ENCODE measurements at places on chromosomes 5 and 9.

- DNase-seq, result no peak
Measured at GRCh38 chr5:130545291-130545690, 619.8 kb downstream of the HINT1 start.

GRCh38 chr9:38733503-38733902 lies 13.6 kb upstream of the FAM240B start:
- DNase-seq, result no peak

DNA sequence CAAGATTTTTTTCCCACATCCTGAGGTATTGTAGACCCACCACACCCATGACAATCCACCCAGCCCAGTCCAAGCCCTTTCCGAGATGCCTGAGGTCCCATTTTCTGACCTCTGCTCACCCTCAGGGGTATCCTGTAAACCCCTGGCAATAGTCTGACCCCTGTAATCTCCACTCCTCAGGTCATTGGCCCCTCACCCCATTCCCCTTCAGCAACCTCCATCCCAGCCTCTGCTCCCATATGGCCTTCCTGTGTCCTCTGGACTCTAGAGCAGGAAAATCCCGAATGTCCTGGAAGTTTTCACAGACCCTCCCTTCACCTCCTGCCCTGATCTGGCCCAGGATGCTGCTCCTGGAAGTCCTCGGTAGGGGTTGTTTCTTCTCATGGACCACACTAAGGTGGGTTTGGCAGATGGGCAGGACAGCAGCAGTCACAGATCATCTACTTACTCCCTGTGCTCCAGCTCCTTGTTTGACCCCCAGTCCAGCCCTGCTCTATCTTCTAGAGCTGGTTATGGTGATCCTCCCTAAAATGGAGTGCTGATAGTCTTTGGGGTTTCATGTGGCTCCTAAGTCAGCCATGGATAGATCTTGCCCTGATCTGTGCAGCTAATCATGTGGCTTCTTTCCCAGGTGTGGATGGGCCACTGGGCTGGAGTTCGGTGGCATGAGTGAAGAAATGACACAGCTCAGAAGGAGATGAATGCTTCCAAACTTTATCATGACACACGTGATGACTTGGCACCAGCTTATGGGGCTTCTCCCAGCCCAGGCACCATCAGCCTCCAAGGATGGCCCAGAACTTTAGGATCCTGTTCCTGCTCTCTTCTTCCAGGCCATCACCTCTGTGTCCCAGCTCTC lies 12.0 kb upstream of the ACSL6 start:
- DNase-seq, result no peak

DNA sequence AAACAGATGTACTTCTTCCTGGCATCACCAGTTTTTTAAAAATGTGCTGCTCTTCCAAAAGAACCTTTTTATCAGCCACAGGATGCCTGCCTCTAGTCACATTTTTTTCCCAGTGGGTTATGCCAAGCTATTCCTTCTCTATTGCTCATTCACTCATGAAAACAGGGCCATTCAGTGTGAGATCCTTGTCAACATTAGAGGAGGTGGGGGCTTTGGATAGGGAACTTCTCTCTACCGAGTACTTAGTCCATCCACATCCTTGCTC lies 3.1 kb downstream of the TMEM252 start:
- DNase-seq, result no peak

- DNase-seq, result no peak
Measured at GRCh38 chr9:107060062-107060461, 197.1 kb downstream of the ZNF462 start.

GRCh38 chr5:90849939-90850338 lies 291.3 kb downstream of the ADGRV1 start:
- DNase-seq, result no peak

DNA sequence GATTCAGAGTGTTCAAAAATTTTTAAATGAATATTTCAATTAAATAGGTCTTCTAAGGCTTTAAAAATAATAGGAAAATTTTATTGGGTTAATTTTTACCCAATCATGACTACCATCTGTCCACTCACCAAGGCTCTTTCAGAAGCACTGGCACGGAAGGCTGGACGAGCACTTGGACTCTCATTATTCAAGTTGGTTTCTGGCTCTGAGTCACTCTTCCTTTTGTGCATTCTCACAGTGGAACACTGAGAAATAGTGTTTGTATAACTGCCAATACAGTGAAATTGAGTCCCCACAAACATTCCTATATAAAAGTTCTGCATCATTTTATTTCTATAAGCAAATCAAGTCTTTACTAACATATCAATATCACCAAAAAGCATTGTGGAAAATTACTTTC lies 1149.0 kb downstream of the EFNA5 start:
- DNase-seq, result no peak

- no peak for DNase-seq
Measured at GRCh38 chr9:124698265-124698664, 72.8 kb downstream of the NR6A1 start.

DNA sequence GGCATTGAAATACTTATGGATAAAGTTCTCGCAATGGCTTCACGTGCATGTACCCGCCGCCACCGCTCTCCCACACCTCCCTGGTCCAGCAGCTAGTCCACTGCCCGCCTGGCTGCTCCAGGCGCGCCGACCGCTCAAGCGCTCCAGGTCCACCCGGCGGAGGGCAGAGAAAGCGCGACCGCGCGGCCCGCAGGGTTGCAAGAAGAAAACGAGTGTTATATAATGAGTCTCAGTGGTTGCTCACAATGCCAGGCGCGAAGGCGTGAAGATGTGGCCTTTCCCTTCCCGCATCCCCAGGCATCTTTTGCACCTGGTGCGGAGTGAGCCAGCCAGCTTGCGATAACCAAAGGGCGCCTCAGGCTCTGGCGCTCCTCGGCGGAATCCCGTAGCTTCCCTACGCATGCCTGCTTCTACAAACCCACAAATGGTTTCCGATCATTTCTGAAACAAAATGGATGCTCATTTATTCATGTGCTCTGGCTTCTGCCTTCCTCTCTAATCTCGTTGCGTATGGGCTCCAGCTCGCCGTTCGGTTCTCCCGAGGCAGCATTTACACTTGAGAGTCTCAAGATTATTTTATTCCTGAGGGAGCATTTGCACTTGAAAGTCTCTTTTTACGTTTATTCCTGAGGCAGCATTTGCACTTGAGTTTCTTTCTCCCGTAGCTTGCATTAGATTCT lies 25.7 kb downstream of the CDKN2A start:
- DNase-seq, result no peak

GRCh38 chr9:93003552-93004407 lies 54.7 kb upstream of the SUSD3 start:
- DNase-seq, result peak; percentile 15

DNA sequence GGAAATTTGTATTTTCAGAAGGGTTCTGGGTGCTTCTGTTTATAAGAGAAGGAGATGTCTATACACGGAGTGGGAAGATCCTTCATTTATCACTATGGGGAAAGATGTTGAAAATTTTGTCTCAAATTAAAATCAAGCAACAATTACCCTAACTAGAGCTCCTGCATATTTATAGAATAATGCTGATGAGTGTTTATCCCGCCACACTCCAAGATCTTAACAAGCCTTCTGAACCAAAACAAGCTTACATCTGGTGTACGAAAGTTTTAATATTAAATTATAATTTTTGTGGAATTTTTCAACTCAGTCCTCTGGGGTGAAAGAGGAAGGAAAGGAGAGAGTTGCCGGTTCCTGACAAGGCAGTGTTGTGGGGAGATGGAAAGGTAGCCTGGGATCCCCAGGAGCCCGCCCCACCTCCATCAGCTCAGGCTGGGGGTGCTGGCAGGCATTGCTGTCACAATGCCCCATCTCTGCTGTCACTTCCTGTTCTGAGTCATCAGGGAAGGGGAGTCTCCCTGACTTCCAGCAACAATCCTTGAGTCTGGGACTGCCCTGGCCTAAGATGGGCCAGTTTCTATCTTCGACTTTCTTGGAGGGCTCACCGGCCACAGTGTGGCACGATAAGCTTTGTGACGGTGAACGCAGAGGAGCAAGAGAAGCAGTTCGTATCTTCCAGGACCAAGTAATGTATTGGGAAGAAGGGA lies 64.5 kb downstream of the ERAP1 start:
- no peak for DNase-seq

GRCh38 chr9:99076483-99077171 lies 28.3 kb upstream of the TGFBR1 start:
- DNase-seq, result peak; percentile 38

DNA sequence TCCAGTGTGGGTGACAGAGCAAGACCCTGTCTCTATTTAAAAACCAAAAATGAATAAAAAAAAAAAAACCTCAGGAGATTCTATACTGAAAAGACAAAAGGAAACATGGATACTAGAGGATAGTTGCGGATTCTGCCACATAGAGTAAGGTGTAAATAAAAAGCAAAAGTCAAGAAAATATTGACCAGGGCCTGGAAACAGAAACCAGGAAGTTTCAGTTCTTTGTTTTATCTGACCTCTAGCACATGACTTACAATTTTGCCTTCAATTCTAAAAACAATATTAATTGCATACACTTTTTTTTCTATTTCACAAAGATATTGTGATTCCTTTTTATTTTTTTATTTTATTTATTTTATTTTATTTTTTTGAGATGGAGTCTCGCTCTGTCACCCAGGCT lies 96.2 kb upstream of the NMUR2 start:
- DNase-seq, result no peak

- DNase-seq, result peak; percentile 66
Measured at GRCh38 chr9:20621471-20622329, 599 bp downstream of the MLLT3 start.

DNA sequence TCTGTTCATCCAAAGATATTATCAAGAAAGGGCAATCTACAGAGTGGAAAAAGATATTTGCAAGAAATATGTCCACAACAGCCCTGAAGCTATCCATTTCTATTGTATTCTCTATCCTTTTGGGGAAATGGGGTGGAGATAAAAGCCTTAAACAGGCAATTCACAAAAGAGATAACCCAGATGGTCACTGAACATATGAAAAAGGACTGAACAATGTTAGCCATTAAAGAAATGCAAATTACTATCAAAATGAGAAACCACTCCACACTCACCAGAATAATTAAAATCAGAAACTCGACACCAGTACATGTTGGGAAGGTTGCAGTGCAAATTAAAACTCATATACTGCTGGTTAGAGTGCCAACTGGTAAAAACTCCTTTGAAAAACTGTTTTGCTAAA lies 955.2 kb upstream of the DMAC1 start:
- no peak for DNase-seq

GRCh38 chr5:83562791-83563557 lies 91.4 kb downstream of the VCAN start:
- no peak for DNase-seq

GRCh38 chr9:109179801-109180523 lies 12.9 kb upstream of the FRRS1L start:
- no peak for DNase-seq

DNA sequence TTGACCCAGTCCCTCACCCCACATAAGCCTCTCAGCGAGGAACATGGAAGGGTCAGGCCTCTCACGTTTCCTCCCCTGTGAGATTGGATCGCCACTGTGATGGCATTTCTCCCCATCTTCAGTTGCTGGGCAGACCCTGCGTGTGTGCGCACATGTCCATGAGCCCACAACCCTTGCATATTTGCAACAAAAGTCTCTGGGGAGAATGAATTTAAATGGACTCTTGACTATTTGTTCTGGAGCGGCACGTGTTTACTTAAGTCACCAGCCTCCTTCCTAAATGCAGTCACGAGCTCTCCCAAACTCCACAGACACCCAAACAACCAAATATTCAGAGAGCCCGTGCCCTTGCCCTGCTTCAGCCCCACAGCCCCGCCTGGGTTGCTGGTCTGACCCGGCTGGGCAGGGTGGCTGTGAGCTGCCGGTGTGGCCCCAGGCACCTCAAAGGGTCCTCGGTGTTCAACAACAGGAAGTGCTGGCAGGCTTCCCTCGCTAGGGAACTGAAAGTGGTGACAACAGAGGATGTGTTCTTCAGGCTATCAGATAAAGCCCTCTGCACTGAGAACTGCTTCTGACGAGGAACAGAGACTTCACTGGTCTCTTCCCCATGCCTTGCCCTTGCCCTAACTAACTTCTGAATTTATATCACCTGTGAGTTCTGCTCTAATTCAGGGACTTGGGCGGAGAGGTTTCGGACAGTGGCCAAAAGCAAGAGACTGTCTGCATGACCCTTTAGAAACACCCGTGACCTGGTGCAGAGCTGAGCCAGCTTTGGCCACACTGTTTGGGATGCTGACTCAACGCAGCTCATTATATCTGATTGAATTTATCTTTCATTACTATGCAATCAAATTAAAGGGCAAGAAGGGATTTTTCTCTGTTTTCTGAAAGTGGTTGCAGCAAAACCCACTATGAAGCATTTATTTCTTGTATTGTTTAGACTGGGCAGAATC lies 19.2 kb upstream of the CD180 start:
- peak; percentile 64 for DNase-seq

GRCh38 chr5:116571568-116572349 lies 2.9 kb downstream of the SEMA6A start:
- DNase-seq, result no peak

GRCh38 chr5:128825826-128826225 lies 139.5 kb upstream of the SLC27A6 start:
- no peak for DNase-seq

- DNase-seq, result no peak
Measured at GRCh38 chr5:68798877-68799843, 294.7 kb upstream of the SLC30A5 start.

- no peak for DNase-seq
Measured at GRCh38 chr9:72836790-72837189, 116.1 kb downstream of the ALDH1A1 start.

DNA sequence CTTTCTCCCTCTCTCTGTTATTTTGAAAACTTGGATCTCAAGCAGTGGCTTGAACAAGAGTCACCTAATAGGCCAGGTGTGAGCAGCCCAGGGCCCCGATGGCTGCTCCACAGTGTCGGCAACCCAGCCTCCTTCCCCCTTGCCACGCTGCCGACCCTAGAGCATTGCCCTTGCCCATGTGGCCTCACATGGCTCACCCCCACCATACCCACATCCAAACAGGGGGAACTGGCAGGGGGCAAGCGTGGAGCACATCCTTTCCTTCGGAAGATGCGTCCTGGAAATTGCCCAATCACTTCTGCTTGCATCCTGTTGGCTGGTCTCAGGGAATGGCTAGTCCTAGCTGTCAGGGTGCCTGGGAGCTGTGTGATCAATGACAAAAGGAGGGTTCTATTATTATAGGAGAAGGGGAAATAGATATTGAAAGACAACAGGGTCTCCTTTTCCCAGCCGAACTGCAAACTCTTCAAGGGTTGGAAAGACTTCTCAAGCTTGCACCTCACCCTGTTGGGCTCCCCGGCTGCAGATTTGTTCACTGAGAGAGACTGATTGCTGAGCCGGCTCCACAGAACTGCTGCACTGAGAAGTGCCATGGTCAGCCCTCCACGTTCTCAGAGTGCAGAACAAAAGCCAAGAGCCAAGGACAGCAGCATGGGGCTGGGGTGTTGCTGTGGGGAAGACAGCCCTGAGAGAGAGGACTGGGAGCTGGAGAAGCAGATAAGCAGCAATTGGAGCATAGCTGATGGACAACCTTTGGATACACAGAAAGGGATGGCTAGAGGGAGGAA lies 8.3 kb upstream of the TIFAB start:
- no peak for DNase-seq

GRCh38 chr5:173869316-173869715 lies 18.8 kb upstream of the CPEB4 start:
- no peak for DNase-seq

DNA sequence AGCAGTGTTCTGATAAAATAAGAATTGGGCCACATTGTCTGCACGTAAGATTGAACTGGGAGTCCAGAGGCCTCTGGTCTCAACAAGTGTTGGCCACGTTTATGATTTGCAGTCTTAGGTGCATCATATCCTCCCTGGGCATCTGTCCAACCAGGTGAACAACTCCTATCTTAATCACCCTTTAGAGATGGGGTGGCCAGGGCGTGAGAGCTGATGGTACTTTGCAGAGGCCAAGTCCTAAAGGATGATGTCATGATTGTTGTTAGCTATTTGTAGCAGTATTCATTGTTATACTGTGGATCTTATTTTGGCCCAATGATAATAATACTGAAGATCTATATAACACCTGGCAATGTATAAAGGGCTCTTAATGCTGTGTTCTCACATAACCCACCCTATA lies 73.2 kb upstream of the RARS1 start:
- no peak for DNase-seq

All from GDM1 (cell line).